CD4-positive, alpha-beta T cell (primary cell): ENCODE measurements at places on chromosomes 16 and 17. TPM values are rescaled to one million over a fixed set of nuclear protein-coding genes. Genes with fewer than 3 reads are reported as not detected.
A peak's percentile ranks its signal among the peaks of the same experiment; 100 is the strongest.

- no peak overlapping the region for H3K4me3 ChIP-seq
- H3K27me3 ChIP-seq = no peaks in the 10 kb centered on the region
- no peak overlapping the region for H3K27ac ChIP-seq
- peaks cover 12% of the 10 kb centered on the region for H3K4me1 ChIP-seq
These were observed 5.4 kb upstream of the GAA start for GRCh38 chr17:80095844-80096475.

DNA sequence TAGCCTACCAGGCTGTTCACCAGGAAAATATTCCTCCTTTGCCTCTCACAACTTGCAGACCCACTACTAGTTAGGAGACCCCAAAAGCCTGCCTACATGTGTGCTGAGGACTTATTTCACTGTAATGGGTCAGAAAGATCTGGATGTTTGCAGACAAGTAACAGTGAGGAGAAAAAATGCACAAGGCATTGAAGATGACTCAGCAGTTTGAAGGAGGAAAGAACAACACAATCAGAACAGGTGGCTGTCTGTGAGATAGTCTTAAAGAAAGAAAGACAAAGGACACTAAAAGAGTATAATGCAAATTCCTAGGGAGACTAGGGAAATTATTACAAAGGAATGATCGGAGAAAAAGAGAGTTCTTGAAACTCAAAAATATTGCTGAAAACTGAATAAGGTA is 69.0 kb downstream of the ANKFN1 start:
- H3K4me3 ChIP-seq = no peak overlapping the region
- no peak overlapping the region for H3K27ac ChIP-seq
- H3K4me1 ChIP-seq = no peaks in the 10 kb centered on the region
- H3K36me3 ChIP-seq = no peaks in the 10 kb centered on the region
- DNase-seq = no peak

DNA sequence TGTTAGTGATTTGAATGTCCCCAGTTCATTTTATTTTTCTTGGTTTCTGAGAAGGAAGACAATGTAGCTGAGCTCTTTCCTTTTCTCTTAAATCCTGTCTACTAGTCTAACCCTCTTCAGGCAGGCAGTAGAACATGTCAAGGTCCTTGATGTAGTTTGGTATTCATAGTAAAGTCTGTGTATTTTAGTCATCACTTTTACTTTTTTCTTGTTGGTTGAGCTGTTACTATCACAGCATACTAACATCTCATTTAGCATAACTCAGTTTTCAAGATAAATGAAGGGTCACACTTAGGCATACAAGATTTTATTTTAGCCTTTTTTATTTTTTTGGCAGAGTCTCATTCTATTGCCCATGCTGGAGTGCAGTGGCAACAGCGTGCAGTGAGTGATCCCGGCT is 70.5 kb downstream of the KPNA2 start:
- peaks cover 11% of the 10 kb centered on the region for H3K4me1 ChIP-seq
- no peaks in the 10 kb centered on the region for H3K36me3 ChIP-seq
- no peak overlapping the region for H3K4me3 ChIP-seq
- H3K27ac ChIP-seq = no peak overlapping the region
- no peaks in the 10 kb centered on the region for H3K27me3 ChIP-seq
- DNase-seq = no peak

DNA sequence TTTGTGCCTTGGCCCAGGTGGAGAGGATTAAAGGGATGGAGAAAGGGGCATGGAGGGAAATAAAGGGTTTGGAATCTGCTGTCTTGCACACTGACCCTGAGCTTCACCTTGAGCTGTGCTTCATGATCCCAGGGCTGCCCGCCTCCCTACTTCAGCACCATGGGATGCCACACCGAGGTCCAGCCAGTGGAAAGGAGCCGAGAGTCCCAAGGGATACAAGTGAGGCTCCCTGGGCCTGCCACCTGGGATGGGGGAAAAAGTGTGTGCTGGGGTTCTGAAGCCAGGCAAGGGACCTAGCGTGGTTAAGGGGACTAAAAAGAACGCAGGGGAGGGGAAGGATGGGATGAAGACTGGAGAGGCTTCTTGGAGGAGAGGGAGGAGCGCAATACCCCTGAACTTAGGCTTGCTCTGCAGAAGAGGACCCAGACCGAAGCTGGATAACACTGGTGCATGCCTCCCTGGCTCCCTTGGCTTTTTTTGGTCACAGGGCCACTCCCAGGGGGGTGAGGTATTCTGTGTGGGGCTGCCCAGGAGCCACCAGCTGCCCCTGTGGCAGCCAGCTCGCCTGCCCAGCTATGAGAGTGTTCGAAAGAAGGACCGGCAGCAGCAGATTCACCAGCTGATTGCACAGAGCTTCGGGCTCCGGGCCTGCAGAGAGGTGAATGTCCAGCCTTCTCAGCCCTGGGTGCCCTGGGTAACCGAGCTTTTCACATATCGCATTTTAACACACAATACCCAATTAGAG is 7.2 kb downstream of the MRPL27 start:
- peaks cover 11% of the 10 kb centered on the region for H3K4me1 ChIP-seq
- no peak overlapping the region for H3K27ac ChIP-seq
- H3K27me3 ChIP-seq = no peaks in the 10 kb centered on the region
- H3K36me3 ChIP-seq = peaks cover 61% of the 10 kb centered on the region

- DNase-seq = no peak
- H3K27ac ChIP-seq = no peak overlapping the region
- H3K36me3 ChIP-seq = peaks cover 5% of the 10 kb centered on the region
- H3K4me3 ChIP-seq = no peak overlapping the region
- H3K4me1 ChIP-seq = peaks cover 5% of the 10 kb centered on the region
These were observed 112.6 kb upstream of the CACNG5 start for GRCh38 chr17:66722341-66722740.

DNA sequence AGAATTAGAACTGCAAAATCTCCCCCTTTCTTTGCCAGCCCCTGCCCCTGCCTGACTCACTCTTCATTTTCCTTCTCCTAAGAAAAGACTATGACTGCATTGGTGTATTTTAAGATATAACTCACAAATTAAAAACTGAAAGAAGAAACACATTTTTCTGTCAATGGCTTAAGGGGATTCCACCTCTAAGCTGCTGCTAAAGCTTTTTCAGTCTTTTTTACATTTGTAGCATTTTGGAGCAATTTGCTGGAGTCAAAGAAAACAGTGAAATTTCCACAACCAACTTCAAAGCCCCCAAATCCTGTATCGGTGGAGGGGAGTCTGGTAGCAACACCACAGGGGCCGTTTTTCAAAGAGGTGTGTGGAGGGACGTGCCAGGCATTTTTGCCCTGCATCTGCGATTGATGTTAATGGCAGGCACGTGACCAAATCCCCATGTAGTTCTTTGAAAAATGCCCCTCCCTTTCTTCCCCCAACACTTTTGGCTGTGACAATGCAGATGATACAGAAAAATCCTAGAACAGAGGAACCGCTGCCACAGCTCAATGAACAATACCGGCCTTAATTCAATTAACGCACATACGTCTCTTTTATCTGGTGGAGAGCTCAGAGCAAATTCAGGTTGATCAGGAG is 28.5 kb downstream of the MAF start:
- H3K36me3 ChIP-seq = no peaks in the 10 kb centered on the region
- H3K27ac ChIP-seq = no peak overlapping the region
- no peak for DNase-seq
- H3K4me1 ChIP-seq = no peaks in the 10 kb centered on the region
- no peak overlapping the region for H3K4me3 ChIP-seq

METTL22 gene
- total RNA-seq = 26.5 TPM

DNA sequence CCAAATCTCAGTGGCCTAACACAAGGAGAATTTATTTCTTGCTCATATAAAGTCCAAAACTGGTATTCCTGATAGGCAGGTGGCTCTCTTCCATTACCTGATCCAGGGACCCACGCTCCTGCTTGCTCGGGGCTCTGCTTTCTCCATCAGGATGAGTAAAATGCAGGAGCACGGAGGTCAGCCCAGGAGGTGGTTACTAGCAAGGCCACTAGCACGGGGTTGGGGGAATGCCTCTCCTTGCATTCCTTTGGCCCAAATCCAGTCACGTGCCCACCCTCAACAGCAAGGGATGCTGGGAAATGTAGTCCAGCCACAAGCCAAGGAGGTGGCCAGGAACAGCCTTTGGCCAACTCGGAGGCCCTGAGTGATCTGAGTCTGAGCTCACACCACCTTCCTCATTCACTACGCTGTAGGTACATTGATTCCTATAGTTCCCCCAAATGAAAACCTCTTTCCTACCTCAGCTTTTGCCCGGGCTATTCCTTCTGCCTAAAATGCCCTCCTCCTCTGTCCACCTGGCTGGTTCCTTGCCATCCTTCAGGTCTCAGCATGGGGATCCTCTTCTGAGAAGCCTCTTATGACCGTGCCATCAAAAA is 38.3 kb upstream of the HAPSTR1 start:
- no peaks in the 10 kb centered on the region for H3K4me1 ChIP-seq
- no peak for DNase-seq
- H3K4me3 ChIP-seq = no peak overlapping the region
- no peak overlapping the region for H3K27ac ChIP-seq
- no peaks in the 10 kb centered on the region for H3K27me3 ChIP-seq
- no peaks in the 10 kb centered on the region for H3K36me3 ChIP-seq

MT1E gene
- 2.5 TPM for total RNA-seq

CDH5 gene
- not detected for total RNA-seq

UTS2R gene
- not detected for total RNA-seq

GRCh38 chr17:28849281-28849680 is 5.5 kb upstream of the ERAL1 start:
- H3K27ac ChIP-seq = no peak overlapping the region
- DNase-seq = no peak
- H3K4me3 ChIP-seq = no peak overlapping the region
- peaks cover 4% of the 10 kb centered on the region for H3K4me1 ChIP-seq
- H3K27me3 ChIP-seq = no peaks in the 10 kb centered on the region

VTN gene
- total RNA-seq = 0.16 TPM

GRCh38 chr17:77279448-77280303 is 138.9 kb downstream of the SEC14L1 start:
- H3K27me3 ChIP-seq = peaks cover 19% of the 10 kb centered on the region
- H3K36me3 ChIP-seq = no peaks in the 10 kb centered on the region
- no peak overlapping the region for H3K4me3 ChIP-seq
- no peak overlapping the region for H3K27ac ChIP-seq
- peaks cover 18% of the 10 kb centered on the region for H3K4me1 ChIP-seq

DNA sequence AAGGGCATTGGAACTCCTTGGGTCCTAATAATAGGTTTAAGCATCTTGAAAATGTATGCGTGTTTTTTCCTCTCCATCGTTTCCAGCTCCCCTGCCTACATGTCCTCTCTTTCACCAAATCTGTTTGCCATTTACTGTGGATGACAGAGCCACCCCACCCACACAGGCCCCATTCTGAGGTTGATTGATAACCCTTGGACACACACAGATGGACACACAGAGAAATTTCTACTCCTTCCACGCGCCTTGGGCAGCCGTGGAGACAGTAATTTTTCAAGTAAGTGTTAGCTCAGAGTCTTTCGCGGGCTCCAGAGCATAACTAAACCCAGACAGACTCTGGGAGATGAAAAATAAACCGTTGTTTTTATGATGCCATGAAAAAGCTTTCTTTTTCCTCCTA is 103.3 kb upstream of the NLRP1 start:
- DNase-seq = no peak
- no peak overlapping the region for H3K4me3 ChIP-seq
- H3K27me3 ChIP-seq = peaks cover 4% of the 10 kb centered on the region
- H3K27ac ChIP-seq = no peak overlapping the region

DNA sequence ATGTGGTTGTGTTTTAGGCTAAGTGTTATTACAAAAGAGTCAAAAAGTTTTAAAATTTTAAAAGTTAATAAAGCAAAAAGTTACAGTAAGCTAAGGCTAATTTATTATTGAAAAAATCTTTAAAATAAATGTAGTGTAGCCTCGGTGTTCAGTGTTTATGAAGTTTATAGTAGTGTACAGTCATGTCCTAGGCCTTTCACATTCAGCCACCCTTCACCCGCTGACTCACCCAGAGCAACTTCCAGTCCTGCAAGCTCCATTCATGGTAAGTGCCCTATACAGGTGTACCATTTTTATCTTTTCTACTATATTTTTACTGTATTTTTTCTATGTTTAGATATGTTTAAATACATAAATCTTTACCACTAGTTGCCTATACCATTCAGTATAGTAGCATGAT is 98.5 kb upstream of the RPRML start:
- H3K27ac ChIP-seq = no peak overlapping the region
- peaks cover 13% of the 10 kb centered on the region for H3K36me3 ChIP-seq
- H3K4me3 ChIP-seq = no peak overlapping the region
- no peak for DNase-seq
- H3K27me3 ChIP-seq = no peaks in the 10 kb centered on the region

- peak overlapping the region; percentile 41 for H3K4me3 ChIP-seq
- H3K36me3 ChIP-seq = no peaks in the 10 kb centered on the region
- H3K27ac ChIP-seq = no peak overlapping the region
These were observed 87.8 kb downstream of the GNAO1 start for GRCh38 chr16:56279132-56279531.

DNA sequence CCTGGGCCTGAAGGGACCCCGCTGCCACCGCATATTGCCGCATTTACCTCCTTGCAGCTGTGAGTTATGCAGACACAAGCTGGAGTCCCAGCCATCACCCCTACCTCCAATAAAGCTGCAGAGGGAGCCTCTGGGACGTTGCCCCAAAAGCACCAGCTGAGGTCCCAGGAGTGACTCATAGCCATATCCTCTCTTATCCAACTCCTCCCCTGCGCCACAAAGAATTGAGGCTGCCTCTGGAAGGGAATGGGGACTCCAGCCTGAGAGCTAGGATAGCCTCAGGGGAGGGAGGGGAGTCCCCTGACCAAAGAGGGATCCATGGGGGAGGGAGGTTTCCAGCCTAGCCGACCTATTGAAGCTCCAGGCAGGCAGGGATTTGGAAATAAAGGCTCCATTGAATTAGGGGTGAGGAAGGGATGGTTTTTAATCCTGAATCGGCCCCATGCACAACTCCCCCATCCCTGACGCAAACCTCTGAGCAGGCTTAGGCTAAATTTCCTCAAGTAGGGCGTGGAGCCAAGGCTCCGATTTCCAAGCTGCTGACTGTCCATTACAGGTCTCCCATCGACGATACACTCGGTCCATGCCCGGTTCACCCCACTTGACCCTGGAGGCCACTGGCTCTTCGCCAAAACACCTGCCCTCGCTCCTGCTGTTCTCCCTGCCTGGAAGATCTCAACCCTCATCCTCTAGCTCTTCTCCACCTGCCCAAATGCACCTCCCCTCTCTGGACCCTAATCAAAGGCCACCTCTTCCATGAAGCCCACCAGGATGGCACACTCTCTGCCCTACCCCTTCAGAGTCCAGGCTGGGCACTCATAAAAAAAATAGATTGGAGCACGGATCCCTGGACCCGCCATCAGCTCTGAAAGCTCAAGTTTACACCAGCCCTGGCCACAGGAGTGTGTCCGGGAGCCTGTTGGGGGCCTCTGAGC is 27.5 kb downstream of the PIMREG start:
- H3K27ac ChIP-seq = no peak overlapping the region
- H3K4me1 ChIP-seq = peaks cover 6% of the 10 kb centered on the region
- H3K27me3 ChIP-seq = no peaks in the 10 kb centered on the region
- no peak for DNase-seq

- H3K27ac ChIP-seq = no peak overlapping the region
These were observed 120.9 kb upstream of the LHX1 start for GRCh38 chr17:36816214-36816906.

TTLL6 gene
- total RNA-seq = not detected

- no peak overlapping the region for H3K27ac ChIP-seq
- H3K27me3 ChIP-seq = no peaks in the 10 kb centered on the region
- H3K4me3 ChIP-seq = no peak overlapping the region
- peaks cover 17% of the 10 kb centered on the region for H3K36me3 ChIP-seq
- no peaks in the 10 kb centered on the region for H3K4me1 ChIP-seq
- no peak for DNase-seq
These were observed 14.1 kb downstream of the FLYWCH2 start for GRCh38 chr16:2897110-2897509.

KATNIP gene
- 20.9 TPM for total RNA-seq
